Brain microvascular endothelial cell (primary cell): ENCODE measurements at places on chromosomes 16 and 17.

- DNase-seq: no peak
These were observed 31.2 kb downstream of the RNF135 start for GRCh38 chr17:31002047-31002446.

DNA sequence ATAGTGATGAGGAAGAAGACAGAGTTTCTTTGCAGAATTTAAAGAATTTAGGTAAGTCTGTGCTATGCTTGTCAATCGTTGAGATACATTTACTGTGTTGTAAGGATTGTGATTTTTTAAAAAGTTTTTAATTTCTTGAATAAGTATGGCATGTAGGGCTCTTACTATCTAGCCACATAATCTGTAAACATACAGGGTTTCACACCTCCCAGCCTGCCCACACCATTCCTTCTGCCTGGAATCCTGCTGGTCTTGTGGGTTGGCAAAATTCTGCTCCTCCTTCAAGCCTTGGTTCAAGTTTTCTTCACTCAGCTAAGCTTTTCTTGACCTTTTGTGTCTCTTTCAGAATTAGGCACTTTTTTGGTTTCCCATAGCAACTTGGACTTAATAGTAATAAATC, 7.5 kb downstream of the ZNHIT3 start:
- DNase-seq: no peak

DNA sequence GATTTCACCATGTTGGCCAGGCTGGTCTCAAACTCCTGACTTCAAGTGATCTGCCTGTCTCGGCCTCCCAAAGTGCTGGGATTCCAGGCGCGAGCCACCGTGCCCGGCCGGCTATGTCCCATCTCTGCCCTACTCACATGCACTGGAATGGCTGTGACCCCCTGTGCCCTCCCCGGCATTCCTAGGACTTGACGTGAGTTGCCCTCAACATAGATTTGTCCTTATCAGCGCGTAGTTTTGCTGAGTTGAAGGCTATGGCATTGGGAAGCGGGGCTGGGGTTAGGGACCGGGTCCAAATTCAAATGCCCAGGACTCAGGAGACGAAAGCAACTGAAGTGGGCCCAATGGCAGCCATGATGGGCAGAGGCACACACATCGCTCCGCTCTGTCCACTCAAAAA, 5.8 kb downstream of the UNC13D start:
- DNase-seq: no peak

- DNase-seq: no peak
These were observed 43.7 kb downstream of the HSBP1 start for GRCh38 chr16:83851473-83851872.

- no peak for DNase-seq
These were observed 2.0 kb upstream of the CAVIN1 start for GRCh38 chr17:42424991-42425610.

- DNase-seq: no peak
These were observed 79.8 kb upstream of the GAS7 start for GRCh38 chr17:10278218-10278617.

DNA sequence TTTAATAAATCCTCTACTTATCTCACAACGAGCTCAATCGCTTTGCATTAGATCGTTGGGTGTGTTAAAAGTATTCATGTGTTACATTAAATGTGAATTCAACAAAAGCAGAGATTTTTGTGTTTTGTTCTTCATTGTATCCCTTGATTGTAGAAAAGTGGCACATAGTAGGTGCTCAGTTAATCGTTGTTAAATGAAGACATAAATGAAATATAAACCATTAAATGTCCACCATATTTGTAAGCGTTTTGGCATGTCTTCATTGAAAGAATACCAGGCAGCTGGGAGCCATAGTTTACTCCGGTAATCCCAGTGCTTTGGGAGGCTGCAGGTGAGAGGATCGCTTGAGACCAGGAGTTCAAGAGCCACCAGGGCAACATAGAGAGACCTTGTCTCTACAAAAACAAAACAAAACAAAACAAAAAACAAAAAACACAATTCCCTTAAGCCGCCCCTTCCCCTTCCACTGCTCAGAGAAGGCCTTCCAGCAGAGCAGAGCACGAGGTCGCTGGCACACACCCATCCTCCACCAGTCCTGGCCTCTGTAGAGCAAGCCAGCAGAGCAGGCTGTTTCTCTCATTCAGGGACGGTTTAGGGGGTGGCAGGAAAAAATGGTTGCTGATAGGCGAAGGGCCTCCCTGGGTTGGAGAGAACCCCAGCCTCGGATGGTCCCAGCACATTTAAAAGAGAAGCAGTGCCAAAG, 673 bp upstream of the CHD9 start:
- DNase-seq: peak; percentile 9

- DNase-seq: no peak
These were observed 14.6 kb downstream of the ADCY7 start for GRCh38 chr16:50280932-50281331.

DNA sequence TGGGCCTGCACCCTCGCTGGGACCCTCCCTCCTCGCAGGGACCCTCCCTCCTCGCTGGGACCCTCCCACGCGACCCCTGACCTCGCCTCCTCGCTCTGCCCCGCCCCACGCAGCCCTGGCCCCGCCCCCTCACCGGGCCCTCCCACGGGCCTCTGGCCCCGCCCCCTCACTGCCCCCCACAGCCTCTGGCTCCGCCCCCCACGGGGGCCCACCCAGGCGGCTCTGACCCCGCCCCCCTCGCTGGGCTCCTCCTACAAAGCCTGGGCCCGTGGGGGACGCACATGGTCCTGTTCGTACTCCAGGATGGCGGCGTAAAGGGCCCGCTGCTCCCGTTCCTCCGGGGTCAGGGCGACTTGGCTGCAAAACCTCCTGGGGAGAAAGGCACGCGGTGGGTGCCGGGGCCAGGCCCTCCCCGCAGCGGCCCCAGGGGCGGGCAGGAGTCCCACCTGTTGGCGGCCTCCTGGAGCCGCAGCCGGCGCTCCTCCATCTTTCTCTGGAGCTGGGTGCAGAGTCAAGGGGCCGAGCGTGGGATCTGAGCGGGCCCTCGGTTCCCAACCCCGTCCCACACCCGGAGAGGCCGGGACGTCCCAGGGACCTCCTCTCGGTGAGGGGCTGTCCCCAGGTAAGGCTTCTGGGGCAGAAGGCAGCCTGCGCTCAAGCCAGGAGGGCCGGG, 9.0 kb downstream of the VPS9D1 start:
- peak; percentile 43 for DNase-seq

DNA sequence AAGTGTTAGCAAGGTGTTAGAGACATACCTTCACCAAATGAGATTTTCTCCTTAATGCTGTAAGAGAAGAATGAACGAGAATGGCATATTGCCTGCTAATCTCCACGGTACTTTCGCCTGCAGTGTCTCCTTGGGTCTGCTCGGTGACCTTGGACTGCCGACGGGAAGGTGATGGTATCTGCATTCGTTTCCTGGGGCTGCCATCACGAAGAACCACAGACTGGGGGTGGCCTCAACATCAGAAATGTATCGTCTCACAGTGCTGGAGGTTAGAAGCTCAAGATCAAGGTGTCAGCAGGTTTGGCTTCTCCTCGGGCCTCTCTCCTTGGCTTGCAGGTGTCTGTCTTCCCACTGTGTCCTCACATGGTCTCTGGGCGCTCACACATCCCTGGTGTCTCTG, 86.3 kb upstream of the TNRC6C start:
- DNase-seq: no peak

GRCh38 chr16:12148120-12148519, 171.6 kb downstream of the SNX29 start:
- no peak for DNase-seq

DNA sequence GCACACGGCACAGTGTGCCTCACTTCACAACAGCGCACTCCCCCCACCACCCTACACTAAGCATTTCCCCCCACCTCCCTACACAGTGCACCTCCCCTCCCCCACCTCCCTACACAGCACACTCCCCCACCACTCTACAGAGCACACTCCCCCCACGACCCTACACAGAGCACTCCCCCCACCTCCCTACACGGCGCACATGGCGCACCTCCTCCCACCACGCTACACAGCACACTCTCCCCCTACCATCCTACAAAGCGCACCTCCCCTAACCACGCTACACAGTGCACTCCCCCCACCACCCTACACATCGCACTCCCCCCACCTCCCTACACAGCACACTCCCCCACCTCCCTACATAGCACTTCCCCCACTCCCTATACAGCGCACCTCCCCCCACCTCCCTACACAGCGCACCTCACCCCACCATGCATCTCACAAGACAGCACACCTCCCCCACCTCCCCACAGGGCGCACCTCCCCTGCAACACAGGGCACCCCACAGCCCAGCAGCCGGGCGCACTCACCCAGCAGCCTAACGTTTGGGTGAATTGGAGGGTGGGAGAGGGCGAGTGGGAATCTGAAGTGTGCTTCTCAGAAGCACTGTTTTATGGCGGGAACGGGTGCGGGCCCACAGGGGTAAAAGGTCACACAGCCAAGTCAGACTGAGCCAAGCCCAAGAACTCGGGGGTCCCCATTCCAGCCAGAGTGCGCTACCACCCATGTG, 10.3 kb downstream of the KNOP1 start:
- DNase-seq: no peak

DNA sequence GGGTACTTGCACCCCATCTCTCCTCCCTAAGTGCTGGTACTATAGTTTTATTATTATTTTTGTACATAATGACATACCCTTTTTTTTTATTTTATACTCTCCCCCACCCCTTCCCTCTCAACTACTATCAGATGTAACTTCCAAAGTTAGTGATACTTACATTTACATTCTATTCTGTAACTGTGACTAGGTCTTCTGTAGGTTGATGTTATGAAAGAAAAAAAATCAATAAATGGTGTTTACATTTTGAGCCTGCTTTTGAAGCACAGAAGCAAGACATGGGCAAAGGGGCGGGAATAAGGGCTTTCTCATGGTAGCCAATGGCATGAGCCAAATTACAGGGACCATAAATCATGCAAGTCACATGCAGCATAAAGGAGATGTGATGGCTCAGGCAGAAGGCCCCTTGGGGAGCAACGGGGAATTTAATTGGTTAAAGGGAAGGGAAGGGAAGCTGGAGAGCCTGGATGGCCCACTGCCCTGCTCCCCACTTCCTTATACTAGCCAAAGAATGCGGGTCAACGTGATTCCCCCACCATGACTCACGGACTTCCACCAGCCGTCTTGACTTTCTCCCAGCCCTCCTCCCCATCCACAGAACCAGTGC, 2.4 kb upstream of the ACSF2 start:
- DNase-seq: peak; percentile 89

- DNase-seq: no peak
These were observed 833.8 kb upstream of the RBFOX1 start for GRCh38 chr16:6498858-6499257.

- no peak for DNase-seq
These were observed 131.9 kb upstream of the XYLT1 start for GRCh38 chr16:17602678-17603077.

DNA sequence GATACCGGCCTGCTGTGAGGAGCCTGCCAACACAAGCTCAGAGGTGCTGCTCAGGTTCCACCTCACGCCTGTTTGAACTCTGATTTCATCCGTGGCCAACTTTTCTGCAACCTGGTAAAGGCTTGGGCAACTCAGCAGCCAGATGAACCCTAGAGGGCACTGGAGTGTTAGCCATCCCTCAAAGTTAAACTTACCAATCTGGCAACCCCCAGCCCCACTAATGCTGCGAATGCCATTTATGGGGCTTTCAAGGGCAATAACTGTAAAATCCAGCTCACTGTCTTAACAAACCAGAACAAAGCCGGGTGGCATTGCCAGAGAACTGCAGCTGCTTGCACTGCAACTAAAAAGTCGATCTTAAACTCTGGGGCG, 105.5 kb downstream of the AXIN2 start:
- no peak for DNase-seq

- no peak for DNase-seq
These were observed 51.8 kb upstream of the ACSF3 start for GRCh38 chr16:89041571-89042481.

DNA sequence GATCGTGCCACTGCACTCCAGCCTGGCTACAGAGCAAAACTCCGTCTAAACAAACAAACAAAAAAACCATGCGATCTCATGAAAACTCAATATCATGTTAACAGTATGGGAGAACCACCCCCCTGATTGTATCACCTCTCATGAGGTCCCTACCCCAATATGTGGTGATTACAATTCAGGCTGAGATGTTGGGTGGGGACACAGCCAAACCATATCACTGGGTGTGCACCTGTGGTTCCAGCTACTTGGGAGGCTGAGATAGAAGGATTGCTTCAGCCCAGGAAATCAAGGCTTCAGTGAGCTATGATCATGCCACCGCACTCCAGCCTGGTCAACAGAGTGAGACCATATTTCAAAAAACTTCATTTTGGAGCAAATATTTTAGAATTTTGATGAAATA, 1094.7 kb upstream of the CDH8 start:
- no peak for DNase-seq

DNA sequence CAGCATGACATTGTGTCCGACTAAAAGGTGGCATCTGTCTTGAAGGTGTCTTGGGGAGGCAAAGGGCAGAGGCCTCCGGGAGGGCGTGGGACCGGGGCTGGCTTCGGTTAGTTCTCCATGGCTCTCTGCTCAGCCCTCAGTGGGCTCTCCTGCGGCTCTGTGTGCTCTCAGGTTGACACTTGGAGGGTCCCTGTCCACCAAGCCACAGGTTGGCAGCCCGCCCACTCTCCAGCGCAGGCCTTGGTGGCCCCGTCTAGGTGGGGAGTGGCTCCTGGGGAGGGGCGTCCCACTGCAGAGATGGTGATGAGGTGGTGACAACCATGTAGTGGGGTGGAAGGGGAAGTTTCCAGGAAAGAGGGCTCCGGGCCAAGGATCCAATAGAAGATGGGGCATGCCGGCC, 31.6 kb downstream of the ADGRG5 start:
- no peak for DNase-seq

DNA sequence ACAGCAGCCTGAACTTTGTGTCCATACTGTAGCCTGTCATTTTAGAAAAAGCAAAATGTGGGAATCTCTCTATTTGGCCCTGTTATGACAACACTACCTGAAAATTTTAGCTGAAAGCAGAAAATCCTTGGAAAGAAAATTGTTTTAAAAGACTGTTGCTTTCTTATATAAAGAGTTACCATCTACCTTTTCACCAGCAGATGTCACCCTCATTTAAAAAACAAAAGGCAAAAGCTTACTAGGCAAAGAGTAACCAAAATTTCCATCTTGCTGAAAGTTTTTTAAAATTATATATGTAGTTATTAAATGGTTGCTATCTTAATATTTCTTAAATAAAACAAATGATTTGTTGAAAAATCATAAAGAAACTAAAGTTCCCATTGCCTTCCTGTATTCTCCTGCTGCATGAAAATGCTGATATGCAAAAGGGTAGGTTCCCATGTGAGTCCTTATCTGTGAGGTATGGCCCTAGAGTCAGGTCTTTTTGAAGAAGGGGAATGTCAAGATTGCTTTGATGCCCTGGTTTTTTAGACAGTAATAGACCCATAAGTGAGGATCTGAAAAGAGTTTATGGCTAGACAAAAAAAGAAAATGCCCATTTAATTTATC, 61.0 kb downstream of the TNRC6C start:
- no peak for DNase-seq

DNA sequence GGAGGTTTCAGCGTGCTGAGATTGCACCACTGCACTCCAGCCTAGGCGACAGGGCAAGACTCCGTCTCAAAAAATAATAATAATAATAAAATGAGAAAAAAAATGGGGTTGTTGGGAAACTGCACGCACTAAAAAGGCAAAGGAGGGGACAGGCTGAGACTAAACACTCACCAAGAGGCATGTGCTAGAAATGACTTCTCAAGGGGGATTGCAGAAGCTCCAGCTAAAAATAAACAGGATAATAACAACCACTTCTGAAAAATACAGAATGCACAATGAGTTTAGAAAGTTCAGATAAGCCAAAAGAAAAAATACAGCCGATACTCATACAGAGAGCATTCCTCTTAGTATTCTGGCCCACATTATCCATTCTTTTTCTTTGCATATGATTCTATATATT, 15.1 kb upstream of the TIMP2 start:
- no peak for DNase-seq

GRCh38 chr17:3534881-3535252, 22.7 kb downstream of the TRPV3 start:
- DNase-seq: no peak

- no peak for DNase-seq
These were observed 96.7 kb upstream of the CDH5 start for GRCh38 chr16:66269617-66270332.
